ENCODE measurements at places on chromosomes 12 and 14. TPM values are rescaled to one million over a fixed set of nuclear protein-coding genes. Genes with fewer than 3 reads are reported as not detected.
A peak's percentile ranks its signal among the peaks of the same experiment; 100 is the strongest.

- peak; percentile 64 for DNase-seq
Measured at GRCh38 chr12:121786440-121786825, 7.1 kb downstream of the RHOF start.

DNA sequence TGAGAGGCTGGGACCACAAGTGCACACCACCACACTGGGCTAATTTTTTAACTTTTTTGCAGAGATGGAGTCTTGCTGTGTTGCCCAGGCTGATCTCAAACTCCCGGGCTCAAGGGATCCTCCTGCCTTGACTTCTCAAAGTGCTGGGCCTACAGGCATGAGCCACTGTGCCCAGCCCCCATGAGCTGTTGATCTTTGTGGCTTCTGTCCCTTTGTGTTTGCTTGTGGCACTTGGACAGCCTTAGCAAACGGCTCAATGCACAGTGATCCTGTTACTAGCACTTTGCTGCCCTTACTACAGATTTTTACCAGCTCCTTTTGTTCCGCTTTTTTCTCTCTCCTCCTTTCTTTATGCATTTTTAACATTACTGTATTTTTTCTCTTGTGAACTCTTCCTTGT, 25.3 kb upstream of the EVL start:
- DNase-seq = no peak

The TBC1D30 gene
- 0.94 TPM for total RNA-seq

GRCh38 chr12:62516927-62517326, 50.3 kb downstream of the MON2 start:
- no peak for DNase-seq

The GLT8D2 gene
- 0.23 TPM for total RNA-seq

GRCh38 chr12:67068204-67068731, 200.9 kb upstream of the CAND1 start:
- DNase-seq = peak; percentile 2

The MANSC4 gene
- not detected for total RNA-seq

DNA sequence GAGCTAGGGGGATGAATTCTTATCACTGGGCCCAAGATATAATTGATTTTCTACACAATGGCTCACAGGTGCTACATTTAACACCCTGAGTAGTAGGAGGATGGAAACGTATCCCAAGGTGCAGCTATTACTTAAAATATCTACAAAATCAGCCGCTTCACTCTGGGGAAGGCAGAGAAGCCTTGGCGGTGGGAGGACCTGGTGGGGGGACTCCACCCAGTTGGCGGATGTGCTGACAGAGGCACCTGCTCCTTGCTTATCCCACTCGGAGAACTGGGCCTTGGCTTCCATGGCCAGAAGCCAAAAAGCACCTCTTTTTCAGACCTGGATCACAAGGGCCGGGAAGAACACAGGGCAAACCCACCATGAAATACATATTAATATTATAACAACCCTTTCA, 106.3 kb downstream of the OTX2 start:
- no peak for DNase-seq

GRCh38 chr14:67513631-67514108, 19.4 kb upstream of the PLEKHH1 start:
- no peak for DNase-seq

The ORMDL2 gene
- 33.5 TPM for total RNA-seq

DNA sequence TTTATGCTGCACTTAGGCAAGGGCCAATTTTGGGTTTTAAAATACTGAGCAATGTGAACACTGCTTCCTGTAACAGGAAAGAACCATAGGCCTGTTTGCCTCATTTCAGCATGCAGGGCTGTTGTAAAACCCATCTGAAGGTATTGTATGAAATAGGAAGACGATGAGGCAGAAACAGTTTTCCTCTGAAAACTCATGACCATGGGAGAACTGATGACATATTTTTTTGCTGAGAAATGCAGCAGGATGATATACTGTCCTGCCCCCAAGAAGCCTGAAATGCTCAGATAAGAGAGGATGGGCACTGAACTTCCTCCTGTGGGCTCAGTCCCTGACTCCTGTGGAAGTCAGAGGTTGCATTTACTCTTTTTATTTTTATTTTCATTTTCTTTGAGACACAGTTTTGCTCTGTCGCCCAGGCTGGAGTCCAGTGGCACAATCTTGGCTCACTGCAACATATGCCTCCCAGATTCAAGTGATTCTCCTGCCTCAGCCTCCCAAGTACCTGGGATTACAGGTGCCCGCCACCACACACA, 17.4 kb downstream of the PYGL start:
- DNase-seq = no peak

GRCh38 chr14:95253039-95253630, 66.6 kb downstream of the CLMN start:
- no peak for DNase-seq

DNA sequence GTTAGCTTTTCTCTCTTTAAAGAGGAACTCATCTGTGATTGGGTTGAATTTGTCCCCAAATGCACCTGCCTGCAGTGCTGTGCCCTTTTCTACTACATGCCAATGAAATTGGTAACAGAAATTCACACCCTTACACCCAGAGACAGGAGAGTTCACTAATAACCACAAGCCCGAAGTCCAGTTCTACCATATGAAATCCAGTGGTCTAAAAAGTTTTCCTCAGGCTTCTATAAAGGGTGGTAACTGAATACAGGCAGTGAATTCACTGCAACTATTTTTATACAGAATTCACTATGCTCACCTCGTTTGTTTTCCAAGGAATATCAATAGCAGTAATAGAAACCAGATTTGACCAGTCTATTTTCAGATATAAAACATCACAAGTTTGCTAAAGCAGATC, 31.5 kb upstream of the SOS2 start:
- DNase-seq = no peak

- DNase-seq = no peak
Measured at GRCh38 chr12:43131301-43131700, 420.7 kb downstream of the ADAMTS20 start.

- peak; percentile 73 for DNase-seq
Measured at GRCh38 chr14:21978184-21978998, 304.8 kb upstream of the OR4E1 start.

DNA sequence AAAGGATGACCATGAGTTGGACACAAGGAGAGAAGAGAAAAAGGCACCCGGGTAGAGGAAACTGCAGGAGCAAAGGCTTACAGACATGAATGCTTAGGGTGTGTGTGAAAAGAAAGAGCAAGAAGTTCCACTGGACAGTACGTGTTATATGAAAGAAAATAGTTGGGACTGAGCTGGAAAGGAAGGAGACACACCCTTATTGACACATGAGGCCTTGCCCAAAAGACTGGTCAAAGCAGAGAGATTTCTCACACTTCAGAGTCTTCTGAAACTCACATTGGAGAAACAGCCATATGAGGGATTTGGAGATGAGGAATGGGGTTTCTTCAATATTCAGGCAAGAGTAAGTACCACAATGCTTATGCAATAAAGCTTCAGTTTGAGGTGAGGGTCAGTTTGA, 56.0 kb downstream of the TTC9 start:
- no peak for DNase-seq

- no peak for DNase-seq
Measured at GRCh38 chr14:95250140-95250769, 69.5 kb downstream of the CLMN start.

- DNase-seq = no peak
Measured at GRCh38 chr12:120470150-120470784, 719 bp upstream of the SRSF9 start.

The TAS2R50 gene
- 1.2 TPM for total RNA-seq

The POU6F1 gene
- 12.0 TPM for total RNA-seq

GRCh38 chr12:51326698-51327439, 2.9 kb upstream of the BIN2 start:
- DNase-seq = no peak

The LBHD2 gene
- not detected for total RNA-seq

The DPY19L2 gene
- total RNA-seq = 1.9 TPM

DNA sequence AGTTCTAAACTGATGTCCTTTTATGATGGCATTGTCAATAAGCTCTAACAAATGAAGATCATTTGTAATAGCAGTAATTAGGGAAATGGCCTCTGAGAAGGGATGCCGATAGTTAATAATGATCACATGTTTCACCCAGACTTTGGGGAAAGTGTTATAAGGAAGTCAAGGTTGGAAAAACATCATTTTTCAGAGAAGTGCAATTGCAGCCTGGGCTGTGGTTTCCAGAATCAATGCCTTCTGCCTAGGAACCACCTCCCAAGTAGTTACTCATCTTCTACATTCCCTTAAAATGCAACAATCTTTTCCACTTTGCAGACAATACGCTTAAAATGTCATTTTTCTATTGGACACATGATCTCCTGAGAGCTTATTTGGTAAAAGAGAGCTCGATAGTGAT, 879 bp downstream of the EDDM3A start:
- no peak for DNase-seq

DNA sequence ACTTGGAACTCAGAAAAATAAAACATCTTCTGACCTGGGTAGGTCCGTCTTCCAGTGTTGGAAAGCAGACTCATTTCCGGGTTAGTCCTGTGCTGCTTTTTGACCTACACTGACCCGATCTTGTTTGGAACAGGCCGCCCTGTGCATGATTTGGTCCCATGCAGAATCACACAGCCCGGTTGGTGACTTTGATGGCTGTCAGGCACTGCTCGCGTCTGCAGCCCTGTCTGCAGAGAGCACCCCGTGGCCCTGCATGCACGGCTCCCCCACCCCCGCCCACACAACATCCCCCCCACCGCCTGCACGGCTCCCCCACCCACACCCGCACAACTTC, 31.6 kb downstream of the PACS2 start:
- DNase-seq = no peak

DNA sequence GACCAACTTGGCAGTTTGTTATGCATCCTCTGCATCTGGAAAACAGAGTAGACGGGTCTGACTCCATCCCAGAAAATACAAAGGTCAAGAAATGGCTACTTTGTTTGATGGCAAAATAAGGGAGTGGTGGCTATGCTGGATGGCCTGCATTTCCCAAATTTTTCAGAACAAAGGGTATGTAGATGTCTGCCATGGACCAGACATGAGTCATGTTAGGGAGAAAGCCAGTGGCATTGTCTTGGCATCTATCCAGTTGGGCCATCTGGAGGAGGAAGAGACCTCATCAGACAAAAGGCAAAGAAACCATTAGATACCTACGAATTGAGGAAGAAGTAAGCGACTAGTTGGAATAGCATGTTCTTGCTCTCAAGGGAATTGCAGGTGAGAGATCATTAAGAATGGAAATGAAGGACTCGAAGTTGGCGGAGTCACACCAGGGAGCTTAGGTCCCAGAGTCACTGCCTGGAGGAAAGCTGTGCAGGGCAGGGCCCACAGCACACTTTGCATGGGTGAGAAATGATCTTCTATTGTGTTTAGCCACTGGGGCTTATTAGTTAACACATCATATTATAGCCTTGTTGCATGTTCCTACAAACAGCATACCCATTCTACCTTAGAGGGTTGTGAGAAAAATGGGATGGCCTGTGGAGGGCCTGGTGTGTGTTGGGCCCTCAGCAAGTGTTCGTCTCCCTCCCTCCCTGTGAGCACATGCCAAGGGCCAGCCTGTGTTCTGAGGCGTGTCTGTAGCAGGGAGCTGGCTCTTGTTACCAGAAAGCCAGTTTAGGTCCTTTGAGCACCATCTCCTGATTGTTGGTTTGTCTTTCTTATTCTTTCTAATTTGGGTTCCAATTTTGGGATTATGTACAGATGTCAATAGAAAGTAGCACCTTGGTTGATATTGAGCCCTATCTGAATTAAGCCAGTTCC, 119.4 kb downstream of the KTN1 start:
- no peak for DNase-seq

- peak; percentile 16 for DNase-seq
Measured at GRCh38 chr12:96108321-96108720, 72.9 kb upstream of the LTA4H start.

GRCh38 chr12:31035226-31035625, 38.4 kb upstream of the DDX11 start:
- no peak for DNase-seq

The ZDHHC22 gene
- not detected for total RNA-seq

- DNase-seq = no peak
Measured at GRCh38 chr12:51458635-51459034, 34.0 kb downstream of the SLC4A8 start.

DNA sequence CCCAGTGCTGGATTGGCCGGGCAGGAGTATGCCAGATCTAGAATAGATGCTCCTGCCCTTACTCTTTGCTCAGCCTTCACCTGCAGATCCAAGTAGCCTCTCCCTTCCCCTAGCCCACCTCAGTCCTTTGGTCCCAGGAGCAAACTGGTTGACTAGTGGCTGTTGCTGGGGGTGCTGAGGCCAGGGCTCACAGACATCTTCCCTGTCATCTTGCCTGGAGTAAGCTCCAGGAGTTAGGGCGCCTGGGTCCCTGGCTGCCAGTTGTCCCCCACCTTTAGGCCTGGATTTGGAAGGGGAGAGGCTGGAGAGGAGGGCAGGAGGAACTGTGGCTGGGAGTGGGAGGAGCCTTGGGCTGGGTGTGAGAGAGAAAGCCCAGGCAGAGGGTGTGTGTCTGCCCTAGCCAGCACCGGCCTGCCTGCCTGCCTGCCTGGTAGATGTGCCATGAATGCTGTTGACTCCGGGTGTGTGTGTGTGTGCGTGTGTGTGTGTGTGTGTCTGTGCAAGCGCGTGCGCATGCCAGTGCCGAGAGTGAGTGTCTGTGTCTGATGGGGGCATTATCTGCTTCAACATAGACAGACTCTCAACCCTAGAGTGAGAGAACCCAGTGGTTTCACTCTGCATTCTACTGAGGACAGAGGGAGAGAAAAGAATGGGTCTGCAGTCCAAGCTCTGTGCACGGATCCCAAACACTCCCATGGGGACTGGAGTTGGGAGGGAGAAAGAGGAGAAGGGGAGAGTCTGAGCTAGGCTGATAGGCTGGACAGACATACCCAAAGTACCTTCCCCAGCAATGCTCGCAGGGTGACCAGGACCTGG, 845 bp upstream of the RARG start:
- peak; percentile 47 for DNase-seq

- no peak for DNase-seq
Measured at GRCh38 chr14:101813833-101814232, 52.3 kb downstream of the PPP2R5C start.

DNA sequence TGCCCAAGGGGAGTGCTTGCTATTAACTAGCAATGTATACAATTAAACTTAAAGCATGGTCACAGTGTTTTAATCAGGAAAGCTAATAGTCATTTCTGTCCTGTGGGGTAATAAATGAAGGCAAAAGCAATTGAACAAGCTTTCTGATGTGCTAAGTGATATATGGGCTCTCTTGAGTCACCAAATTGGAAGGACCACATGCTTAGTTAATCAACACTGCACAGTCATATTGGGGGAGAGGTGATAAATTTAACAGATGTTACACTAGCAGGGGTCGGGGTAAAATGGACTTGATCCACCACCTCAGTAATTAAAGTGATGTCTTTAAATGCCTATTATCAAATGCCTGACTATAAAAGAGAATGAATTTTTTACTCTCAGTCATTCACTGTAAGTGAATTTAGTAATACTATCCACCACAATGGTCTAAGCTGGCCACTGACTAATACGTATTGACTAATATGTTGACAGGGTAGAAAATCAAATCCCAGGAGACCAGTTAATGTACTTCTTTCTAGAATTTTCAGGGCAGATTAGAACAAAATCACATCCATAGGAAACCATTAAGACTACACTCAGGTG, 736.3 kb downstream of the RPS29 start:
- DNase-seq = no peak

DNA sequence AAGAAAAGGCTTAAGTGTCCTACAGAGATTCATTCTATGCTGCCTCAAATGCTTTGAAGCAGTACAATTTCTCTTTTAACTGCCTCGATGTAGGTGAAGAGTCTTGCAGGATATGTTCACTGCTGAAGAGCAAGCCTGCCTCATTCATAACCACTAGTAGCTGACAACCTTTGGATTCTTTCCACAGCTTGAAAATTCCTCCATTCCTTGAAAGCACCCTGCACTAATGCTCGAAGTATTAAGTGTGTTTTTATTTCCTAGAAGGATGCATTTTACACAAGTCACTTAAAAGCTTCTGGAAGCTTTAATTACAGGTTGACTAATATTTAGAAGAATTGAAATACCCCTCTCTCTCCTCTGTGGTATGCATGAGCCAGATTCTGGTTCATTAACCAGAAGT, 429.4 kb downstream of the DIO2 start:
- DNase-seq = no peak
